CD8-positive, alpha-beta memory T cell (primary cell): ENCODE measurements at places on chromosomes 6 and 20.
A peak's percentile ranks its signal among the peaks of the same experiment; 100 is the strongest.

DNA sequence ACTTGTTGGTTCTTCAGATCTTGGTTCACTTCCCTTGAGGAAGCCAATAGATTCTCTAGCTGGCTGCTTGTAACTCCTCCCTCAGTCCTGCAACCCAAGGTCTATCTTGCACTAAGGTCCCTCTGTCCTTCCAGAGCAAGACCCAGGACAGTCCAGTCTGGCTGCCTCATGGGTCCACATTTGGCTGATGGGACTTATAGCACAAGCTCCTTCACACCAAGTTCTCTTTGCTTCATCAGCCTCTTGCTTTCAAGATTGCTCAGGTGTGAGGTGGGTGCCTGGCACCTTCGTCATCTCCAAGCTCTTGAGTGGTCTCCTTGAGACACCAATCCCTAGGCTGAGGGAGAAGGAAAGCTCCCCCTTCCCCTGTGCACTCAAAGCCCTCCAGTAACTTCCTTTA lies 28.3 kb downstream of the NSFL1C start:
- no peaks in the 10 kb centered on the region for H3K27me3 ChIP-seq
- H3K4me3 ChIP-seq: no peak overlapping the region

- peak overlapping the region; percentile 3 for H3K4me3 ChIP-seq
- H3K4me1 ChIP-seq: peaks cover 69% of the 10 kb centered on the region
- peak overlapping the region; percentile 70 for H3K27ac ChIP-seq
Observed at GRCh38 chr6:159062564-159062945, 17.8 kb upstream of the TAGAP start.

- no peaks in the 10 kb centered on the region for H3K4me1 ChIP-seq
- no peak overlapping the region for H3K27ac ChIP-seq
- H3K27me3 ChIP-seq: no peaks in the 10 kb centered on the region
- H3K4me3 ChIP-seq: no peak overlapping the region
- no peaks in the 10 kb centered on the region for H3K36me3 ChIP-seq
Observed at GRCh38 chr20:34155836-34156235, 43.8 kb upstream of the EIF2S2 start.

GRCh38 chr6:159061146-159061545 lies 16.4 kb upstream of the TAGAP start:
- no peak overlapping the region for H3K27ac ChIP-seq
- no peaks in the 10 kb centered on the region for H3K36me3 ChIP-seq
- no peaks in the 10 kb centered on the region for H3K27me3 ChIP-seq
- H3K4me3 ChIP-seq: no peak overlapping the region

DNA sequence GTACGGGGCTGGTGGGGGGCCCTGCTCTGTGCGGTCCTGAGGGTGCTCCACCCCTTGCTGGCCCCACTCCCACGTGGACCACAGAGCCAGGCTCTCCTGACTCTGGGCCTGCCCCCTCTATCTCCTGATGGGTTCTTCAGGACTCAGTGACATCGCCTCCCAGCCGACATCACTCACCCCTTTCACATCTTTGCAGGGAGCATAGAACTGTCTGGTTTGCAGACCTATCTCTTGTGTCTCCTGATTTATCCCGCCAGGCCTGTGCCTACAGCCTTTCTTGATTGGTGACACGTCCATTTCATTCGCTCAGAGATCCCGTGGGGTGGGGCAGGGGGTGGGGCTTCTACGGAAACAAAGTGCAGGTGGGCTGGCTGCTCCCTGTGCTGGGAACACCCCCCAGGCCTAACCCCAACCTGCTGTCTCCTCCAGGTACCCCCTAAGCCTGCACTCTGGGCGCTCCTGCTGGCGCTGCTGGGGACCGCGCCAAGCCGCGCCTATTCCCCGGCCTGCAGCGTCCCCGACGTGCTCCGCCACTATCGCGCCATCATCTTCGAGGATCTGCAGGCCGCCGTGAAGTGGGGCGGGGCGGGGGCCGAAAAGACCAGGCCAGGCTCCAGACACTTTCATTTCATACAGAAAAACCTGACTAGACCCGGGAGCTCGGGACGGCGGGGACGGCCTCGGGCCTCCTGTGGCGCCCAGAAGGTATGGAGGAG lies 1.7 kb downstream of the C20orf204 start:
- no peak overlapping the region for H3K4me3 ChIP-seq
- H3K27me3 ChIP-seq: no peaks in the 10 kb centered on the region
- no peak for DNase-seq
- H3K27ac ChIP-seq: no peak overlapping the region
